ENCODE measurements at places on chromosomes 16 and 17. TPM values are rescaled to one million over a fixed set of nuclear protein-coding genes. Genes with fewer than 3 reads are reported as not detected.

GRCh38 chr16:17635183-17635582, 164.4 kb upstream of the XYLT1 start:
- H3K27ac ChIP-seq = no peak overlapping the region
- no peaks in the 10 kb centered on the region for H3K36me3 ChIP-seq
- H3K4me1 ChIP-seq = no peaks in the 10 kb centered on the region
- no peaks in the 10 kb centered on the region for H3K27me3 ChIP-seq
- DNase-seq = no peak
- H3K4me3 ChIP-seq = no peak overlapping the region

- H3K36me3 ChIP-seq = no peaks in the 10 kb centered on the region
- peak overlapping the region; percentile 40 for H3K27ac ChIP-seq
- H3K4me1 ChIP-seq = no peaks in the 10 kb centered on the region
- no peaks in the 10 kb centered on the region for H3K27me3 ChIP-seq
- DNase-seq = no peak
- no peak overlapping the region for H3K4me3 ChIP-seq
Observed at GRCh38 chr17:50186661-50187393, 14.6 kb downstream of the COL1A1 start.

- peak; percentile 78 for DNase-seq
- H3K27ac ChIP-seq = no peak overlapping the region
- no peaks in the 10 kb centered on the region for H3K36me3 ChIP-seq
- H3K4me3 ChIP-seq = no peak overlapping the region
Observed at GRCh38 chr17:8109661-8110455, 8.5 kb downstream of the ALOXE3 start.

DNA sequence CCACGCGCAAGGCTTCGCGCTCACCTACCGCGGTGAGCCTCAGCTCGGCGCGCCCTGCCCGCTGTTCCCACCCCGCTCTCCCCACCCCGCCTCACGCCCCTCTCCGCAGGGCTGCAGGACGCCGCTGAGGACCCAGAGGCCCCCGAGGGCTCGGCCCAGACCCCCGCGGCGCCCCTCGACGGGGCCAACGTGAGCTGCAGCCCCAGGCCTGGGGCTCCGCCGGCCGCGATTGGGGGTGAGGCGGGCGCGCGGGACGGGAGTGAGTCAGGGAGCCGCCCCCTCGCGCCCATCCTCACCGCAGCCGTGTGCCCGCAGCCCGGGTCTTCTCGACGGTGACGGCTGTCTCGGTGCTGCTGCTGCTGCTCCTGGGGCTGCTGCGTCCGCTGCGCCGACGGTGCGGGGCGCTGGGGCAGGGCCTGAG, 1.9 kb upstream of the PAQR4 start:
- H3K27ac ChIP-seq = no peak overlapping the region
- peaks cover 59% of the 10 kb centered on the region for H3K27me3 ChIP-seq
- peaks cover 18% of the 10 kb centered on the region for H3K4me1 ChIP-seq
- DNase-seq = no peak

DNA sequence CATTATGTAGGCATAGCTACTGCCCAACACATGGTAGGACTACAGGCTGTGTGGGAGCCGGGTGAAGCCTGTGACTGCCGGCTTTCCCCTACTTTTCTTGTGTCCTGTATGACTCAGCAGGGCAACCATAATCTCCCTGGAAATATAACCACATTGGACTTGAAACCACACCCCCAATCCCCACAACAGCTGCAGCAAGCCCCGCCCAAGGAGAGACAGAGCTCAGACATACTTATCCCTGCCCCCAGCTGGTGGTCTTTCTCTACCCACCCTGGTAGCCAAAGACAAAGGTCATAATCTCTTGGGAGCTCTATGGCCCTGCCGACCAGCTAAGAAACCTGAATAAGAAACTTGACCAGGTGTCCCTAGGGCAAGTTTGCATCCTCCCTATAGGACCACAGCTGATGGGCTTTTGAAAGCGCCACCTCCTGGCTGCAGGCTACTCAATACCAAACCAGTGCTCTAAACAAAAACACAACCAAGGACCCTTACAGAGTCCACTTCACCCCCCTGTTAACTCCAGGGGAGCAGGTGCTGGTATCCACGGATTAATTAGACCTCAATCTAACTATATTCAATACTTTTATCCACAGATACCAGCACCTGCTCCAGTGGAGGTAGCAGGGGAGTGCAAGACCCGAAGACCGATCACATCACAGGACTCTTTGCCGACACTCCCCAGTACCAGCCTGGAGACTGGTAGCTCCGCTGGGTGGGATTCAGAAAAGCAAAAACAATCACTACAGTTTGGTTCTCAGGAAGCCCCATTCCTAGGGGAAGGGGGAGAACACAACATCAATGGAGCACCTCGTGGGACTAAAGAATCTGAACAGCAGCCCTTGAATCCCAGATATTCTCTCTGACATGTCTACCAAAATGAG, 91.2 kb downstream of the IRX5 start:
- H3K4me1 ChIP-seq = no peaks in the 10 kb centered on the region
- H3K36me3 ChIP-seq = no peaks in the 10 kb centered on the region
- H3K27ac ChIP-seq = no peak overlapping the region

DNA sequence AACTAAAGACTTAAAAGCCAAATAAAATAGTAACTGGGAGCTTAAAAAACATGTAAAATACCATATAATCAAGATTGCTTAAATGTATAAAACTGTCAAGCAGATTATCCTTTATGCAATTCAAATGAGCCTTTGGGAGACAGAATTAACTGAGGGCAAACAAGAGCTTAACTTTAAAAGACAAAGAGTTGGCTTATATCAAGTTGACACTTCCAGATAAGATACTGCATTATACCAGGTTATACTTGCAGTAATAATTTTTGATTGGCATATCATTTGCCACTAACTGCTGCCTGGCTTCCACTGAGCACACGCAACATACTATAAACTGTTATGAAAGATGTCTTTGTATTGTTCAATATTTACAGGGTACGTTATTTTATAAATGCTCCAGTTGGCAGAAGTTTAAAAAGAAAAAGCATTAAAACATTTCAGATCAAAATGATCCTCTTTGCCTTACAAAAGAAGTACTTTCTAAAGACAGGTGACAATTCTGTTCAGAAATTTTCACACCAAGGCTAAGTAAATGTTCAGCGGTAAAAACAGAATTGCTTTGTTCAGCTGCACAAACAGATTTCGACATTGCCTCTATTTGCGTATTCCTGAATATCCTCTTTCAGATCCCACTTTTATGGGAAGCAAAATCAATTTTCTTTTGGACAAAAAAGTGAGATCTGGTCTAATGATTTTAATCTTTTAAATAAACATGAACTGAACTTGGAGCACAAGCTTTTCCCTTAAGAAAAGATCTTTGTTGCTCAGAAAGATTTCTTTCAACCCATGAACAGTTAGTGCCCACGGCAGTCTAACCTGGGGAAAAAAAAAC, 50.7 kb downstream of the TOX3 start:
- H3K36me3 ChIP-seq = no peaks in the 10 kb centered on the region
- H3K4me1 ChIP-seq = no peaks in the 10 kb centered on the region
- no peak overlapping the region for H3K27ac ChIP-seq
- no peaks in the 10 kb centered on the region for H3K27me3 ChIP-seq

- no peaks in the 10 kb centered on the region for H3K27me3 ChIP-seq
- DNase-seq = no peak
- no peaks in the 10 kb centered on the region for H3K36me3 ChIP-seq
- no peaks in the 10 kb centered on the region for H3K4me1 ChIP-seq
Observed at GRCh38 chr16:6356911-6357310, 975.7 kb upstream of the RBFOX1 start.

DNA sequence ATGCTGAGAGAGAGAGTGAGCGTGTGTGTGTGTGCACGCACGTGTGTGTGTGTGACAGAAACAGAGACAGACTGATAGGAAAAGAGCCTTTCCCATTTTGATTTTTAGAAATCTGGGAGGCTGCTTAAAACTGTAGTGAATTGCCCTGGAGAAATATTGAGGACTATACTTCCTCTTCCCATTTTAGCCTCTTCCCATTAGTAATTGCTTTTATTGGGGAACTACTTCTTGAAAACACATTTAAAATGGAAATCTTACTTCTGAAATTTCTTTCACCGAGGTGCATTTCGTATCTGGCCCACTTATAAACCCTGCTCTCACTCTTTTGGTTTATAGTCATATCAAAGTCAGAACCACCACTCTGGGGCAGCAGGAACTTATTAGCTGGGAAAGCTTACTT, 47.1 kb downstream of the NUP93 start:
- no peaks in the 10 kb centered on the region for H3K27me3 ChIP-seq
- no peak for DNase-seq
- no peak overlapping the region for H3K27ac ChIP-seq
- H3K36me3 ChIP-seq = no peaks in the 10 kb centered on the region

- H3K4me1 ChIP-seq = no peaks in the 10 kb centered on the region
- no peak overlapping the region for H3K4me3 ChIP-seq
- no peak overlapping the region for H3K27ac ChIP-seq
- no peaks in the 10 kb centered on the region for H3K36me3 ChIP-seq
Observed at GRCh38 chr16:8402981-8403843, 187.1 kb downstream of the TMEM114 start.

- H3K27me3 ChIP-seq = no peaks in the 10 kb centered on the region
- no peaks in the 10 kb centered on the region for H3K36me3 ChIP-seq
- no peak for DNase-seq
- H3K4me1 ChIP-seq = no peaks in the 10 kb centered on the region
- H3K27ac ChIP-seq = no peak overlapping the region
Observed at GRCh38 chr16:3625331-3625730, 13.9 kb upstream of the SLX4 start.

- H3K4me1 ChIP-seq = no peaks in the 10 kb centered on the region
- H3K36me3 ChIP-seq = no peaks in the 10 kb centered on the region
- no peaks in the 10 kb centered on the region for H3K27me3 ChIP-seq
- no peak overlapping the region for H3K4me3 ChIP-seq
- DNase-seq = no peak
Observed at GRCh38 chr16:71499775-71500364, 10.7 kb upstream of the ZNF19 start.

DNA sequence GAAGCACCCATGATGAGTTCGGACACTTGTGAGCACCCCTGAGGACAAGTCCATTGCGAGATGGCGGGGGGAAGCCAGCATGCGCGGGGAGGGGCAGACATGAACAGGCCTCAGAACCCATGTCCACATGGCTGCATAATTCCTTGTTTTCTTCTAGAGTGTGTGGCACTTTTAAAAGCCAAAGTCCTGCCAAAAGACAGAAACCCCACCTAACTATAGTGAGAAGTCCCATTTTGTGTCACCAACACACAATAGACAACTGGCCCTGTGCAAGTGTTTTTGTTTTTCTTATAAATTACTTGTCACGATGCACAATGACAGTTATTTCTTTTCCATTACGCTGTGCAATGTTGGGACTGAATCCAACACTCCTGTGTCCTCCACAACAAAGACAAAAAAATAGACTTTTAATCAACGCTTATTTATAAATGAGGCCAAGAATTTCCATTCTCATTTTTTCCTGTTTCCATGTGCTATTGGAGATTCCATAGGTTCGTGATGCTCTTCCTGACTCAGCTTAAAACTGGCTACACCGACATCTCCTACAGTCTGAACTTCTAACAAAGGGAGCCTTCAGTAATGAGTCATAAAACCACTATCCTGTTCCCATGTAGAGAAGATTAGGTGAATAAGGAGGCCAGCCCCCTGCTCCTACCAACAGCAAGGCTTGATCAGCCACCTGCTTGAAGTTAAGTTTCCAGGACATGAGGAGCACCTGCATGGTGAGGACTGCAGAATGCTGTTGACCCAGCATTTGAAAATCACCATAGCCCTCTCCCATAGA, 98.9 kb downstream of the ZNF423 start:
- H3K27me3 ChIP-seq = no peaks in the 10 kb centered on the region
- H3K36me3 ChIP-seq = no peaks in the 10 kb centered on the region
- H3K4me1 ChIP-seq = no peaks in the 10 kb centered on the region
- H3K4me3 ChIP-seq = no peak overlapping the region

DNA sequence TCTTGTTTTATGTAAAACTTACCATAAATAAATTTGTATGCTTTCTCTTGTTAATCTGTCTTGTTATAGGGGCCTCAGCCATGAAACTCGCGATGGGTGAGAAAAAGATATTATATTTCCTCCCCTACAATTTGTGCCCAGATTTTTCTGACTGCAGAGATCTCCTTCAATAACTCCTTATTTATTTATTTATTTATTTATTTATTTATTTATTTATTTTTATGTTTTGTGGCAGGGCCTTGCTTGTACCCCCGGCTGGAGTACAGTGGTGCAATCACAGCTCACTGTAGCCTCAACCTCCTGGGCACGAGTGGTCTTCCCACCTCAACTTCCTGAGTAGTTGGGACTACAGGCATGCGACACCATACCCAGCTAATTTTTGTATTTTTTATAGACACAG, 23.3 kb upstream of the CCL5 start:
- no peak overlapping the region for H3K4me3 ChIP-seq
- H3K27ac ChIP-seq = no peak overlapping the region
- no peaks in the 10 kb centered on the region for H3K27me3 ChIP-seq
- no peak for DNase-seq
- no peaks in the 10 kb centered on the region for H3K4me1 ChIP-seq

DNA sequence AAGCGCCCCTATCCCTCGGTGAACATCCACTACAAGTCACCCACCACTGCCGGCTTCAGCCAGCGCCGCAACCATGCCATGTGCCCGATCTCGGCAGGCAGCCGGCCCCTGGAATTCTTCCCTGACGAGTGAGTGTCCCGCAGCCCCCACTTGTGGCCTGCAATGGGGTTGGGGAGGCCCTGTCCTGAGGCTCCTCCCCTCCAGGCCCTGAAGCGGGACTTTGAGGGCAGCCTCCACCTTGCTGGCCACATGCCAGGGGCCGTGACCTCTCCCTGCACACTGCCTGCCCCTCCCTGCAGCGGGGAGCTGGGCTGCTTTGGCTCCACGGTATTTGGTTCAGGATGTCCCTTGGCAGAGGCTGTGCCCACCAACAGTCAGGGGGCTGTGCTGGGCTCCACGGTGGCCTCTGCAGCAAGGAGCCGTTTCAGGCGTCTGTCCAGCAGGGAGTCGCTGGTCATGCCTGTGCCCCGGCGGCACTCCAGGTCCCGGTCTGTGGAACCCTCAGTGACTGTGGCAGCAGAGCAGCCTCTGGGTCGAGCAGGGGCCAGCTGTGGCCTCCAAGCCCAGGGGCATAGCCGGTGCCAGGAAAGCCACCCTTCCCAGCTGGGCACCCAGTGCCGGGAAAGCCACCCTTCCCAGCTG, 8.3 kb downstream of the NME3 start:
- no peaks in the 10 kb centered on the region for H3K4me1 ChIP-seq
- DNase-seq = no peak
- no peaks in the 10 kb centered on the region for H3K27me3 ChIP-seq

DNA sequence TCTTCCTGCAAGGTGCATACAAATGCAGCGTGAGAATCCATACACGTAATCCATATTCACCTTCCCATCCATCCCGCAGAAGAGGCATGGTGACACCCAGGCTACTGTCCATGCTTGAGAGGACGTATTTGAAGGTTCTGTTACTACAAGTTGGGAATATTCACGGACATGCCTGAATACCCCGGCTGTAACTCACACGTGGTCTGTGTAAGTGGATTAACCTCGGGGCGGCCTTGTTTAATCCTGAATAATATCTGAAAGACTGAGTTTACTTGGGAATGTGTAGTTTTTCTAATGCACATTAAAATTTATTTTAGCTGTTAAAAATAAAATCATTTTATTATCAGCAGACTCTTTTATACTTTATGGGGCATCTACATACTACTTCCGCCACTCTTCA, 13.1 kb downstream of the CPSF4L start:
- no peak for DNase-seq
- H3K27me3 ChIP-seq = no peaks in the 10 kb centered on the region
- H3K4me3 ChIP-seq = no peak overlapping the region
- H3K4me1 ChIP-seq = no peaks in the 10 kb centered on the region
- H3K27ac ChIP-seq = no peak overlapping the region
- H3K36me3 ChIP-seq = no peaks in the 10 kb centered on the region

UBE2G1 gene
- total RNA-seq = 43.3 TPM

KRTAP9-4 gene
- not detected for total RNA-seq

ATXN7L3 gene
- 45.8 TPM for total RNA-seq

SEPTIN12 gene
- not detected for total RNA-seq

TBX2 gene
- total RNA-seq = 8.5 TPM

SLC35G6 gene
- not detected for total RNA-seq

TBC1D3G gene
- 2.1 TPM for total RNA-seq
